Activated CD8-positive, alpha-beta T cell treated with anti-CD3 and anti-CD28 coated beads for 36 hours (primary cell): ENCODE measurements at places on chromosomes 6 and 20.

- DNase-seq, result no peak
Observed at GRCh38 chr20:58536289-58536688, 21.1 kb upstream of the APCDD1L start.

DNA sequence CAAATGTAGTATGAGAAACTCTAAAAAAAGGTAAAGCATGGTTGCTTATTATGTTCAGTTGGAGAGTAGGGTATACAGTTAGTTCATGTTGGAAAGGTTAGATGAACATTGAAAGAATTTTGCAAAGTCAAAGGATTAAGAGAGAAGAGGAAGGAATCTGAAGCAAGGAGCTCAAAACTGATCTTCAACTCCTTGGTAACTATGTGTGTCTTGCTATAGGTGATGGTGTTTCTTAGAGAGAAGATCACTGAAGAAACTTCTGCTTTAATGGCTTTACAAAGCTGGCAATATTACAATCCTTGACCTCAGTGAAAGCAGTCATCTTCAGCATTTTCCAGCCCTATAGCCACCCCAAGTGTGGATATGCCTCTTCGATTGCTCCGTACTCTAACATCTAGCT, 4.7 kb downstream of the HLA-DRA start:
- DNase-seq, result no peak

DNA sequence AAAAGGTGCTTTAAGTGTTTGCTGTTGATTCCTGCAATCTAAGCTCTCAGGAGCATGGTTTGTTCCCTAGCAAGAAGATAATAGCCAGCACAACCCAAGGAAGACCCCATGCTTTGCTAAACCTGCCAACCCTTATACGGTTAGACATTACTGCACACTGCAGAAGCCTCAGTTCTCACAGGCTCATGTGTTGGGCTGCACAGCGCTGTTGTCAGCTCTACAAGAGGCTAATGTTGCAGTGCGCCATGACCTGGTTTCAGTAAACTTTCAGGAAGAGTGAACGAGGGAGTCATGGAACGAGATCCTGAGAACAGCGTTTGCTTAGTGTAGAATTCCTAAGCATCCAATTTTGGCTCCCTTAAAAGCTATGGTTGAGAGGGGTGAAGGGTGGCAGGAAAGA, 218.5 kb downstream of the ARHGAP18 start:
- peak; percentile 25 for DNase-seq

GRCh38 chr6:53857318-53858094, 62.7 kb downstream of the LRRC1 start:
- no peak for DNase-seq

- DNase-seq, result no peak
Observed at GRCh38 chr6:56671651-56672461, 29.2 kb upstream of the DST start.

GRCh38 chr6:82013561-82014530, 233.7 kb downstream of the IBTK start:
- no peak for DNase-seq

DNA sequence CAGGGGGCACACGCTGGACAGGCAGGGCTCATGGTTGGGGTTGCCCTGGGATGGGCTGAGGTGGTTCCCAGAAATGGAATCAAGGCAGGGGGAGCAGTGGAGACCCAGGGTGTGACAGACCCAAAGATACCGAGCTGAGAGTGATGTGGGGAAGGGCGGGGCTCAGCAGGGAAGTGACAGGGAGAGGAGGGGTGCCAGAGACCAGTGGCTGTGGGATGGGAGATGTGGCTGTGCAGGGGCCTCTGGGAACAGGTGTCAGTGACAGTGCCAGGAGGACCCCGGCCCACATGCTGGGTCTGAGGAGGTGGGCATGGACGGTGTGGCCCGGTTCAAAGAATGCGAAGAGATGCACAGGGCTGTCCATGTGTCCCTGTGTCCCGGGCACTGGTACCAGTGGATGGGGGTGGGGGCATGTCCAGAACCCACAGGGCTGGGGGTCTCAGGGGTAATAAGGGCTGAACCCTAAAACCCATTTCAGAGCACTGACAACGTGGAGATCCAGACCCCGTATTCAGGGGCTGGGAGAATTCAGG, 1.0 kb downstream of the CABLES2 start:
- no peak for DNase-seq

- peak; percentile 79 for DNase-seq
Observed at GRCh38 chr20:51500311-51500710, 42.2 kb downstream of the NFATC2 start.

DNA sequence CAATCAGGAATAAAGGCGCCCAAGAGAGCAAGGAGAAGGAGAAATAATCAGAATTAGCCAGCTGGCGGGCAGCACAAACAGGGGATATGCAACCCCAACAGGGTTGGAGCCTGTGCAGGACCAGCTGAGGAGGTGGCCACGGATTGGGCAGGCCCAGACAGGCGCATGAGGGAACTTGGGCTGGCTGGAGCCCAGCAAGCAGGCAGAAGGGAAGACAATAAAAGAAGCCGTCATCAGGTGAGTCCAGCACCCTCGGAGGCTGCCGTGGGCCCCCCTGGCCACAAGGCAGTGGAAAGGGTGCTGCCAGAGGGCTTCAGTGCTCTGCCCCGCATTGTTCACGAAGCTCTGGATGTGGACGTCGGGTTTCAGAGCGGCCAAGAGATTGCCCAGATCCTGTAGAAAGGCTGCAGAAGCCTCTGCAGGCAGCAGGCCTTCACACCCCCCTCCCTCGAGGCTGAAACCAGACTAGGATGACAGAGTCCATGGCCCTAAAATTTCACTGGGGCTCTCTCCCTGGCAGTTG, 28.4 kb upstream of the MAFB start:
- no peak for DNase-seq

GRCh38 chr20:24778585-24779031, 170.5 kb upstream of the CST7 start:
- DNase-seq, result no peak

DNA sequence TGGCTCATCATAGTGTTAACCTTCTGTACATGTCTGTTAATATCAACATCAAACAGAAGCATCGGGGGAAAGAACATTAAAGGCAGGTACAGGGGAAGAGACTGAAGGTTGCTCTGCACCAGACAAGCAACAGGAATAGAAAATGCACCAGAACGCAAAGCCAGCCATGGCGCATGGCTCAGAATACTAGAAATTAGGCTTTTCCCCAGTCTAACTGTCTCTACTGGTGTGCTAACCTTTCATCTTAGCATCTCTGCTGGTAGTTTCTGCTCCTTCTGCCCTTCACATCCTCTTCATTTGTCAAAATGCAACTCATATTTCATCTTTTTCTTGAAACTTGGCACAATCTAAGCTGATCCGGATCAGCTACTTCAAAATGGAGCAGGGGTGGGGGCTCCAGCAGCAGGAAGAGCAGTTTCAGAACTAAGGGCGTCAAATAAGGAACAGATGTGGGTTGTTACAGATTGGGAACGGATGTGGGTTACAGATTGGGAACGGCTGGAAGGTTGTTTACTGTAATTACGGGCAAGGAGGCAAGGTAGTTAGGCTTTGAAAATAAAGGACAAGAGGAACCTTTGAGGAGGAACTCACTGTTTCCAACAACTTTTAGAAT, 13.1 kb upstream of the RNASET2 start:
- DNase-seq, result no peak

DNA sequence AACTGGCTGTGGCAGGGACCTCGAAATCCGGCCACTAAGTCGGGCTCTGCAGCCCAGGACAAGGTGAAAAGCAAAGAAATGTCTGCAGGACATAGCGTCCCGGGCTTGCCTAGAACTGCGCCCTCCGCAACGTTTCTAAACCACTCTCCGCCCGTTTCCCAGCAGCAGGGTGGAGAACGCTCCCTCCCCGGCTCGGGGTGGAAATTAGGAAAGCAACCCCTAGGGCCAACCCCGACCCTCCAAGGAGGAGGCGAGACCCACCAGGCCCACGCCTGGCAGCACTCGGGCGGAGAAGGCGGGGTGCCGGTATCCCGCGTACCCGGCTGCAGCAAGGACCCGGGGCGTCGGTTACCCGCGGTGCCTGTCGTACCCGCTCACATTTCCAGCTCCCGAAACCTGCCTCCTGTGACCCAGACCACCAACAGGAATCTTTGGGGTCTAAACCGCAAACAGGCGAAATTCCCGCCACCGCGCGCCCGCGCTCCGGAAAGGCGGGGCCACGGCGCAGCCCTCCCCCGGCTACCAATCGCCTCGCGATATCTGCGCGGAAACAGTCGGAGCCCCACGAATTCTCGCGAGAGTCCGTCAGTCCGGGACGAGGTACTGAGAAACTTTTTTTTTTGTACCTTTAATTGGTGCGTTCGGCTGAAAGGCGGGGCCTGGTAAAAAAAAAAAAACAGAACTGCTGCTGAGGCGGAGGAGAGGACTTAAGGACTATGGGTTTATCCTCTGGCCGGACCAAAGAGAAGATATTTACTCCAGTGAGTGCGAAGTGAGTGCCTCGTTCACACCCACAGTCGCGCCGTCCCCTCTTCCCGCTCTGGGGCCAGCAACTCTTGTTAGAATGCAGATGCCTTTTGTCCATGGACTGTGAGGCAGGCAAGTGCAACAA, at the start of gene MMS22L:
MMS22L (minus strand) TSS at position 491 of the 892 bp plus-strand sequence. CDS start 739 bp downstream, outside the sequence.
- peak; percentile 96 for DNase-seq

- DNase-seq, result no peak
Observed at GRCh38 chr6:2073476-2073875, 171.9 kb downstream of the GMDS start.

- DNase-seq, result no peak
Observed at GRCh38 chr20:44739942-44740341, 5.7 kb upstream of the KCNK15 start.

GRCh38 chr6:164370773-164371172, 938.6 kb downstream of the C6orf118 start:
- no peak for DNase-seq

DNA sequence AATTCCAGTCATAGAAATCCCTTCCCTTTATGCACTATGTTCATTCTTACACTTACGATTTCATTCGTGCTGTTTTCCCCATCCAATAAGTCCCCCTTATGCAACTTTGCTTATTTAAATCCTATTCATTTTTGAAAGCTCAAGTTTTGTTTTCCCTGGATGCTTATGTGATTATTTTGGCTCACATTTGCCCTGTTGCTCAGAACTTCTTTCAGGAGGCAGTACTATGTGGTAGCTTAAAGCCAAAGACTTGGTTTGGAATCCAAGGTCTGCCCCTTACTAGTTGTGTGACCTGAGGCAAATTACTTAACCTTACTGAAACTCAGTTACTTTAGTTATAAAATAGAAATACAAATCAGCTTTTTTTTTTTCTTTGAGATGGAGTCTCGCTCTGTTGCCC, 59.6 kb downstream of the MOXD1 start:
- no peak for DNase-seq

DNA sequence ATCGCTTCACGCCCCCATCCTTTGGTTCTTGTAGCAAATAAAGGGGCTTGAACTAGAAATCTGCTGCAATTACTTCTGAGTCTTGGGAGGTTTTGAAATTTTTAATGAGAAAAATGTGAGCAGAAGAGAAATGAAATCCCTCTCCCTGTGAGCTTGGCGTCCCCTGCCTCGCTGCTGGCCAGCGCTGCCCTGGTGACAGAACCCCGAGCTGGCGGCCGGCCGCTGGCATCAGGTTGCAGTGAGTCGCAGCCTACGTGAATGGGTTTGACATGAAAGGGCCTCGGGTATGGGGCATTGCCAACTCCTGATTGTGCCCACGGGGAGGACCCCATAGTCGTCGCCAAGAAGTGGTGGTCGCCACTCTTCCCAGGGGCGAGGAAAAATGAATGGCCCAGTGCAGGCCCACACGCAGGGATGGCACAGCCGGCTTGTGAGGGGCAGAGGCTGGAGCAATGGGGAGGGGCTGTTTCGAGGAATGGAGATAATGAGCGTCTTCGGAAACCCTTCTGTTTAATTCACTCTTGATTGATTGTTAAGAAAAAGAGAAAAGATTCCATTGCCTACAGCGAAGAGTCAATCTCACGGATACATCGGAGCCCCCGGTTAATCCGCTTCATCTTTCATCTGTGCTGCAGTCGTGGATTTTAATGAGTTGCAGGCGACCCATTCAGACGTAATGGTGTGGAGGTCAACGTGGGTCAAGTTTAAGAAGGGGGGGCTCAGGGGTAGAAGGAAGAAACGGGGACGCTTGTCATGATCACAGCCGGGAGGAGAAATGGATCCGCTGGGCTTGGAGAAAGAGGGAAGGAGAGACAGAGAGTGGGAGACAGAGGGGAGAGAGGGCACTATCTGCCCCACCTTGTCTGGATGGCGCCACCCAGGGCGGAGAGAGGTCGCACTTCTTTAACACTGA, 380.1 kb downstream of the THBS2 start:
- DNase-seq, result no peak

GRCh38 chr6:11414176-11414963, 123.2 kb upstream of the TMEM170B start:
- peak; percentile 61 for DNase-seq

DNA sequence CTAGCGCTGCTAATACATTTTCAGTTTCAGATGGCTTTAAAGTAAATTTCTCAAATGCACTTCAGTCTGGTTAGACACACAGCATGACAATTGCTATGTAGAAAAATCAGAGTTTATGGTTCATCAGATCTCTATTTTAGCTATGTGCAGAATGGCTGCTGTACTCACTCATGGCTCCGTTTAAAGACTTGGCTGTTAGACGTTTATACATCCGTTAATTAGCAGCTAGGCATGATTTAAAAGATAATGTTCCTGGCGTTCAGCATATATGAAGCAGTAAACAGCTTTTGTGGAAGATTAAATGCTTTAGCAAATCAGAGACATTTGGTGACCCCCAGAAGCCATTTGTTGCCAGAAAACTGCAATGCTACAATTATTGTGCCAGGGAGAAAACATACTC, 350.0 kb upstream of the MANEA start:
- DNase-seq, result no peak

- peak; percentile 44 for DNase-seq
Observed at GRCh38 chr6:7541175-7542064, at the start of gene DSP. Gene DSP (plus strand): TSS chr6:7541671. CDS start chr6:7541916, 245 bp downstream.

DNA sequence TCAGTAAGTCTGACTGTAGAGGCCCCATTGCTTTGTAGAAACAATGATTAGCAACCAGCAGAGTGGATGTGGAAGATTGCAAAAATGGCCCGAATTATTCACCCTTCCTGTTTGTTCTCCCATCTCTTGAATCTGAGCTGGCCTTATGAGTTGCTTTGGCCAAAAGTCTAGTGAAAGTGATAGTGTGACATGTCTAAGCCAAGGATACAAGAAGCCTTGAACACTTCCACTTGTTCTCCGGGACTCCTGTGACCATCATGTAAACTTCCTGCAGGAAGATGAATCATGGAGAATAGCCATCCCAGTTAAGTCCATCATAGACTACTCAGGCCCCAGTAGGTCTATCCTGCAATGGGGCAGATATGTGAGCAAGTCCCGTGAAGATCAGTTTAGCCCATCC, 252.0 kb upstream of the JAG1 start:
- DNase-seq, result no peak

DNA sequence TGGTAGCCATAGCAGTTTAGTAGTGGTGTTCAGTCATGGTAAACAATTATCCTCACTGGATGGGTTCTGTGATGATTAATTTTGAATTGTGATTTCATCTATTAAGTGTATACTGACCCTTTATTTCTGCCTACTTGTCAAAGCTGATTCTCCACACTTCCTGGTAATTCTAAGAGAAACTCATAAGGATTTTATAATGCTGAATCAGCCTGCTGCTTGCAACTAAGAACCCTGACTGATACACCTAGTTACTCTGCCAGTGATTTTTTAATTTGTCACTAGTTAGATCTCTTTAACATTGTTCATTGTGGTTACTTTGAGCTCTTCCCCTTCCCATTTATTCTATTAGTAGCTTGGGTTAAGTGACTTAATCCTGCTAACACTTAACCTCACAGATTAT, 8.6 kb downstream of the CDC40 start:
- DNase-seq, result no peak
